ENCODE measurements at places on chromosomes 7 and 10.

GRCh38 chr7:129069021-129069420 is 14.1 kb upstream of the TNPO3 start:
- no peak for DNase-seq

DNA sequence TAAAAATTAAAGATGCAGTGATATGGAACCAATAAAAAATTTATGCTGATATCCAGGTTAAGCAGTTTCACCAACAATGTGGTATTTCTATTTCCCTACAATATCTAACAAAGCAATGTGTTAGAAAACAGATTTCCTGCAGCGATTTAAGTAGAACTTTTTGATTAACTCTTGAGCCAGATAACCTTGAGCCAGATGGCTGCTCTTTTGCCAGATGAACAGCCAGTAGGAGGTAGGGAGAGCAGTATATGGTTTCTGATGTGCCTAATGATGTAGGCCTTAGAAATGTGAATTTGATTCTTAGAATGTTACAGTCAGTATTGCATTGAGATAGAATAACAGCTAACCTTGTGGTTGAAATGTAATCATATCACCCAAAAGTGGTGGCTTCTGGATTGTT is 31.1 kb downstream of the STAMBPL1 start:
- no peak for DNase-seq

DNA sequence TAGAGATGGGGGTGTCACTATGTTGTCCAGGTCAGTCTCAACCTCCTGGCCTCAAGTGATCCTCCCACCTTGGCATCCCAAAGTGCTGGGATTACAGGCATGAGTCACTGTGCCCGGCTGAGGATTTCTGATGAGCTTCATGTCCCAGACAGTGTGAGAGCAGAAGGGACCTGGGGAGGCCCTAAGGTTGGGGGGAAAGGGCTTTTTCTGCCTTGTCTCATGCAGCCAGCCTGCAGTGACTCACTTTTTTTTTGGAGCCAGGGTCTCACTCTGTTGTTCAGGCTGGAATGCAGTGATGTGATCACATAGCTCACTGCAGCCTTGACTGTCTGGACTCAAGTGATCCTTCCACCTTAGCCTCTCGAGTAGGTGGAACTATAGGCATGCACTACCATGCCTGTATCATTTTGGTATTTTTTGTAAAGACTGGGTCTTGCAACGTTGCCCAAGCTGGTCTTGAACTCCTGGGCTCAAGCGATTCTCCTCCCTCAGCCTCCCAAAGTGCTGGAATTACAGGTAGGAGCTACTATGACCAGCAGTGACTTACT is 14.6 kb downstream of the COL26A1 start:
- DNase-seq = no peak

- DNase-seq = no peak
These were observed 55.9 kb upstream of the NCF1 start for GRCh38 chr7:74717889-74718288.

DNA sequence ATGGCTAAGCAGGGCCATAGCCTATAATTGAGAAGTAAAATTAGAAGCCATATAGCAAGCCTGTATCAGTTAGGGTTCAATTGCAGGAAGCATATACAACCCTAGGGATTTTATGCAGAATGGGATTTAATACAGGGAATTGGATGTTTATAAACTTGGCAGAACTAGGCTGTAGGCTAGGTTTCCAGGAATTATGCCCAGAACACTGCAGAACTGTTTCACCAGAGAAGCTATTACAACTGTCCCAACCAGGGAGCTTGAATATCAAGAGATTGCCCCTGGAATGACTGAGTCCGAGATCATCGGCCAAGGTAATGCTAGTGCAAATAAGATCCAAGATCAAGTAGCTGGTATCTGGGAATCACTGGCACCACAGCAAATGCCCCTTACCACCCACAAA is 64.0 kb downstream of the PRR15 start:
- no peak for DNase-seq

- DNase-seq = no peak
These were observed 450.2 kb downstream of the PLXNA4 start for GRCh38 chr7:132125872-132126595.

GRCh38 chr7:43585562-43585961 is 2.7 kb downstream of the STK17A start:
- no peak for DNase-seq
